ENCODE measurements at places on chromosomes 13 and 19.

GRCh38 chr19:56309511-56310185 is 5.0 kb downstream of the ZSCAN5A start:
- DNase-seq = no peak

DNA sequence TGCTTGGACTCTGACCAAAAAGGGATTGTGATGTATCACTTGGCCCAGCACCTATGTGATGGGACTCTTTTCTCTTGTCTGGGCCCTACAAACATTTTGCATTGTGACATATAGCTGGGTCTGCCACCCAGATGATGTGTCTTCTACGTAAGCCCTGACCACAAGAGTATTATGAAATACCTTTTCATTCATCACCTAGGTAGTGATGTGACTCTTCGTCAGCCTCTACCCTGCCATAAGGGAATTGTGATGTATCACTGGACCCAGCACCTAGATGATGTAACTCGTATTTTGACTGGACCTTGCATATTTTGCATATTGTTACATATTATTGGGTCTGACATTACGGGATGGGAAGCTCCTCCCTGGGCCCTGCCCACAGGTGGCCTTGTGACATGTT is 29.7 kb upstream of the ZNF681 start:
- no peak for DNase-seq

DNA sequence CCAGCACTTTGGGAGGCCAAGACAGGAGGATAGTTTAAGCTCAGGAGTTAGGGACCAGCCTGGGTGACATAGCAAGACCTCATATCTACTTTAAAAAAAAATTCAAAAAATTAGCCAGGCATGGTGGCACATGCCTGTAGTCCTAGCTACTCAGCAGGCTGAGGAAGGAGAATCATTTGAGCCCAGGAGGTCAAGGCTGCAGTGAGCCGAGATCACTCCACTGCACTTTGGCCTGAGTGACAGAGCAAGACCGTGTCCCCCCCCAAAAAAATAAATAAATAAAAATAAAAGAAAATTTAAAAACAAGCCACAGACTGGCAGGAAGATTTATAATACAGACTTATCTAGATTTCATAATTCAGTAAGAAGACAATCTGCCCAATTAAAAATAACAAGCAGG is 14.8 kb downstream of the PSPC1 start:
- no peak for DNase-seq

GRCh38 chr13:93462151-93462550 is 235.5 kb downstream of the GPC6 start:
- DNase-seq = no peak

- no peak for DNase-seq
These were observed 12.5 kb downstream of the ZNF611 start for GRCh38 chr19:52722062-52723003.

DNA sequence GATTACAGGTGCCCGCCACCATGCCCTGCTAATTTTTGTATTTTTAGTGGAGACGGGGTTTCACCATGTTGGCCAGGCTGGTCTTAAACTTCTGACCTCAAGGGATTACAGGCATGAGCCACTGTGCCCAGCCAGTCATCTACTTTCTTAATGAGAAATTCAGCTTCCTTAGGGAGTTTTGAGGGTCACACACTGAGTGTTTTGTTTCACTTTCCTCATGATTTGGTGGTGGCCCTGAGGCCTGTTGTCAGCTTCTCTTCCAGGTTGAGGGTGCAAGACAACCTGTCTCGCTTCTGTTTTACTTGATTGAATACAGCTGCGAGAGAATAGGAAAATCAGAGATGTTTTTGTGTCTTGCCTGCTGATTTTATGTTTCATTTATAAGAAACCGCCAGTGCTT is 9.9 kb downstream of the FRY start:
- DNase-seq = no peak

DNA sequence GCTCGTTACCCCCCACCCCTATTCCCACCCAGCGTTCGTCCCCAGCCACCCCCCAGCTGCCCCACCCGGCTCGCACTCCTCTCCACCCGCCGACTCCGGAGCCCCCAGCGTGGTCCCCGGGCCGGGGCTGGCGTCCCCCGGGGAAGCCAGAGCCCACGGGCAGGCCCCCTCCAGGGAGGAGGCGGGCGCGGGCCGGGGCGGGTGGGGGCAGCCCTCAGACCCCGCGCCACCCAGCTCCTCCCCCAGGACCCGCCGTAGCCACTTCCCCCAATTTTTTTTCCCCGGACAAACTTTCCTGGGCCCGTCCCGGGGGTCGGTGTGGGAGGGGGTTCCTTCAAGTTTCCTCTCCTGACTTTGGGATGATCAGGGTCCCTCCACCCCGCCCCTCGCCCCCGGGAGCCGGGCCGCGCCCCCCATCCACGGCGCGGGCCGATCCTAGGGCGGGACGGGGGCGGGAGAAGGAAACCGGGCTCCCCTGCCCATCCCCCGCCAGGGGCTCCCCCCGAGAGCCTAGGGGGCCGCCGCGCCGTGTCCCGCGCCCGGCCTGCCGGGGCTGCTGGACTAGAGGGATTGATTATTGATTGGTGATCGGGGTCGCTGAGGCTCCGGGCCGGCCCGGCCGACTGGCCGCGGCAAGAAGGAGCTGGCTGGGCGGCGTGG is 927 bp upstream of the TSHZ3 start:
- DNase-seq = no peak

GRCh38 chr13:113817860-113818691 is 45.8 kb downstream of the GAS6 start:
- DNase-seq = no peak

GRCh38 chr13:62931853-62932252 is 1516.2 kb upstream of the PCDH20 start:
- DNase-seq = no peak

DNA sequence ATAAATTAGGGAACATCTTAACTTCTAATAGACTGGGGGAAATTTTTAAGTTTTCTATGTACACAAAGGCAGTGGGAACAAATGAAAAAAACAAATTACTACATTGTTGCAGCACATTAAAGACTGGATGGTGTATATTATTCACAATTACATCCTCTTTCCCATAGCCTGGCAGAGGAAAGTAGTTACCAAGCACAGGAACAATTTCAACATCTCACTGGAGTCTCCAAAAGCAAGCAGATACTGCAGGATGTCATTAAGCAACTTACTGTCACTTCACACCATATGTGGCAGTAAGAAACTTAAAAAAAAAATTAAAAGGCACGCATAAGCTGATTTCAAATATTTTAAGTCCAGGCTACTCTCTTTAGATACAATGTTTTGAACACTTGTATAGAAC is 6.4 kb upstream of the EFNB2 start:
- DNase-seq = no peak

GRCh38 chr13:25525884-25526283 is 154.1 kb downstream of the ATP8A2 start:
- DNase-seq = no peak

DNA sequence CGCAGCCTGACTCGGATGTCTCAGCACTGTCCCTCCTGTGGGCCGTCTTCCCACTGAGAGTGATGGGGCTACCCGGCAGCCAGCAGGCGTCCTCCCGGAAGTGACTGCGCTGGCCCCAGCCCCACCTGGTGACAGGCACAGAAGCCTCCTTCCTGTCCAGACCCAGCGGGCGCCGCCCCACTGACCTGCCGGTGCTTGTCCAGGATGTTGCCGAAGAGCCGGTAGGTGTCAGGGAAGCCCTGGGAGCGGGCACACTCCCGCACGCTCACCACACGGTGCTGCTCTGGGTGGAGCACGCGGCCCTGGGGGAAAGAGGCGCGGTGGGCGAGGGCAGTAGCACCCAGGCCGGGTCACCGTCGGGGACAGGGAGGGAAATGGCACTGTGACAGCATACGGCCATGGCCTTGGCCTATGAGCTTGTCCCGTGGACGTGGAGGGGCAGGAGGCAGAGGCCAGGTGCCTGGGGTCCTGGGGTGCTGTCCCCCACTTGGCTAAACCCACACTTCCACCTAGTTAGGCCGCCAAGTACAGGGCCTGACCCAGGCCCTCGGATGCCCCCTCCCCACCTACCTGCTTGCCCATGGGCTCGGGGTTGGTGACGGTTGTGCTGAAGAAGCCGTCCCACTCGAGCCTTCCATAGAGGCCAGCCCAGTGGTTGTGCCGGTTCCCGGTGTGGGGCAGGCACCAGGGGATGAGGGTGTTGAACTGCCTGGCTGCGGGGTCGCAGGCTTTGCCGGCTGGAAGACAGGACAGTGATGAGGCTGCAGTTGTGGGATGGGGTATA is 16.0 kb upstream of the EIF3G start:
- DNase-seq = no peak

DNA sequence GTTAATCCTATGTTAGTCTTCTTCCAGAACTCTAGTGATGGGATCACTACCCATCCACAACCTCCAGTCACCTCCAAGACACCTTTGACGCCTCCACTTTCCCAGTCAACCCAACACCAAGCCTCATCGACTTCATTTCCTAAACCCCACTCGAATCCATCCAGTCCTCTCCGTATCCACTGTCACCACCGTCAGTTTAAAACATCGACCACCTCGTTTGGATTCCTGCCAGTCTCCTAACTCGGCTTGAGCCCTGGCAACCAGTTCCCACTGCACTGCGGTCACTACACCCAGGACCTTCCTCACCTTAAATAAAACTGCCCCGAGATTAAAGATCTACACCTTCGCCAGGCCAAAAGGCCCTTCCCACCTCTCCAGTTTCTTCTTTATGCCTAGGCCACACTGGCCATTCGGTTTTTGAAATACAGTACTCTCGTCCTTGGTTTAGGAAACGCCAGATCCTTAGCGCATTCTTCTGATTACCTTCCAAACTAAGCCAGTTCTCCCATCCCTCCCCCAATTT is 1.2 kb downstream of the MTIF3 start:
- no peak for DNase-seq

DNA sequence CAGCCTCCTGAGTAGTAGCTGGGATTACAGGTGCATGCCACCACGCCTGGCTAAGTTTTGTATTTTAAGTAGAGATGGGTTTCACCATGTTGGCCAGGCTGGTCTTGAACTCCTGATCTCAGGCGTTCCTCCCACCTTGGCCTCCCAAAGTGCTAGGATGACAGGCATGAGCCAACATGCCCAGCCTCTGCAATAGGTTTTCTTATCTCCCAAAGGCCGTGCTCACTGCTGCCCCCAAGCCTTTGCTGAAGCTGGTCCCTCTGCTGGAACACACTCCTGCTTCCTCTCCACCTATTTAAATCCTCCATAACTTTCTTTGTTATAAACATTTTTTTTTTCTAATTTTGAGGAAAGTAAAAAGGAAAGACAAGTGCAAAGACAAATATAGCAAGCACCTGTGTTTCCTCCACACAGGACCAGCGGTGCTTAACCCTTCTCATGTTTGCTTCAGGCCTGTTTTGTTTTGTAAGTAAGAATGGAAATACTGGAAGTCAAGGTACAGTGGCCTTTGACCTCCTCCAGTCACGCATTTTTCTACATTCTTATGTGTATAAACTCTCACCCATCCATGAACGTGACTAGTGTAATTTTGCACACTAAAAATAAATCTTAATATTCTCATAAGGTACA is 14.5 kb upstream of the TNFAIP8L1 start:
- DNase-seq = no peak

DNA sequence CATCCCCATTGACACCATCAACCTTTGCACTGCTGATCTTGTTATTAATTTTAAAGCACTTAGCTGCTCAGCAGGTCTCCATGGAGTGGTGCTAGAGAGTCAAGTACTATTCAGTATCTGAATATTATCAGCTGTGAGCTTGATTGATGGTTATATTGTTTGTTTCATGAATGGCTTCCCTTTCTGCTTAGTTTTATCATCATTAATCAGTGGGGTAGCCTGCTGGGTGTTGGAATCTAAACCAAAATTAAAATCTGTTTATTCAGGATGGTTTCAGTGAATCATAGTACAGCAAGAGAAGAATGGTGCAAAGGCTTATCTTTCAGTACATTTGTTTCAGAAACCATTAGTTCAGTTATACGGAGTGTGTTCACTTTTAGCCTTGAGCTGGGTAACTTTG is 42.5 kb upstream of the SCEL start:
- DNase-seq = no peak

GRCh38 chr13:72745260-72745659 is 17.5 kb downstream of the BORA start:
- DNase-seq = no peak

DNA sequence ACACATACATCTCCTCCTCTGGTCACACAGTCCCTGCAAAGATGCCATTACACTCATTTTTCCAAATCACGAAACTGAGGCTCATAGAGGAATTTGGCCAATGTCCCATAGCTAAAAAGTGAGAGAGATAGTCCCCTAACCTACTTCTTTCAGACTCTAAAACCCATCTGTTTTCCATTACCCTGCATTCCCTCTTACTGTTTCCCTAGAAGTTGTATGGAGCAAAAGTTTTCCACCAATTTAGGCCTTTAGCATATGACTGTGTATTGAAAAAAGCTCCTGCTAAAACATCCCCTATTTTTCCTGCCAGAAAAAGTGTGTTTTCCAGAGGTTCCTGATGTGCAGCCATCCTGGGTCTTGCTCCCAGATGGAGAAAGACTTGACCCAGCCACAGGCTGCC is 16.3 kb downstream of the SERP2 start:
- DNase-seq = no peak

DNA sequence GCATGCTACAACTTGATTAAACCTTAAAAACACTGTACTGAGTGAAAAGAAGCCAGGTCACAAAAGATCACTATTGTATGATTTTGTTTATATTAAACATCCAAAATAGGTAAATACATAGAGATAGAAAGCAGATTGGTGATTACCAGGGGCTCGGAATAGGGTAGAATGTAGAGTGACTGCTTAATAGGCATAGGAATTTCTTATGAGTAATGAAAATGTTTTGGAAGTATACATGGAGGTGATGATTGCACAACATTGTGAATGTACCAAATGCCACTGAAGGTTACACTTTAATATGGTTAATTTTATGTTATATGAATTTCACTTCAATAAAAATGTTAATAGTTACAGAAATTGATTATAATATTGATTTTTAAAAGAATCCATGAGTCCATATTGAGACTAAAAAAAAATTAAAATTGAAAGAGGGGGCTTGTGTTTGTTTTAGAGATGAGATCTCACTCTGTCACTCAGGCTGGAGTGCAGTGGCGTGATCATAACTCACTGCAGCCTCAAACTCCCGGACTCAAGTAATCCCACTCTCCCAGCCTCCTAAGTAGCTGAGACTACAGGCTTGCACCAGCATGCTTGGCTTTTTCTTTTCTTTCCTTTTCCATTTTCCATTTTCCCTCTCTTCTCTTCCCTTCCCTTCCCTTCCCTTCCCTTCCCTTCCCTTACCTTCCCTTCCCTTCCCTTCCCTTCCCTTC is 85.1 kb downstream of the FNDC3A start:
- DNase-seq = no peak

GRCh38 chr19:29139227-29139626 is 73.7 kb downstream of the UQCRFS1 start:
- DNase-seq = no peak

DNA sequence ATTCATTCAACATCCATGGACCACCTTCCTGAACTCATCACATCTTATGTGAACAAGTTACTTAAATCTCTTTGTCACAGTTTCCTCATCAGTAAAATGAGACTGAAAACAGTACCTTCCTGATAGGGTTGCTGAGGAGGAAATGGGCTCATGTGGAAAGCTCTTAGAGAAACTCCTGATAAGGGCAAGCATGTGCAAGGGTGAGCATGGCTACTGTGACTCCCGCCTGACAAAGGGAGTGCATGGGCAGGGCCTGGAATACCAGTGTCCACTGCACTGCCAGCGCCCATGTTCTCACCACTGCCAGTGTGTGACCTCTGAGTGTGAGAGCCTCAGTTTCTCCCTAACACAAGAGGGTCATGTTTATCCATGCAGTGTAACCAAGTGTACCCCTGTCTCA is 27.3 kb upstream of the IL17D start:
- DNase-seq = no peak

Data from stimulated activated CD8-positive, alpha-beta memory T cell treated with anti-CD3 and anti-CD28 coated beads, Interleukin-7, amount 100 ng/mL, for 1 hour (primary cell).